GM23338 (cell line): ENCODE measurements at places on chromosomes 7 and 10. TPM values are rescaled to one million over a fixed set of nuclear protein-coding genes. Genes with fewer than 3 reads are reported as not detected.

- DNase-seq, result no peak
These were observed 354.1 kb downstream of the EXOC4 start for GRCh38 chr7:133606991-133607390.

GRCh38 chr10:122476333-122476695 lies 15.0 kb downstream of the HTRA1 start:
- peak; percentile 48 for DNase-seq

- DNase-seq, result no peak
These were observed 308.4 kb upstream of the POM121L12 start for GRCh38 chr7:52726986-52727385.

The SAMD9L gene
- not detected in 2 replicates for polyA plus RNA-seq
